ENCODE measurements at places on chromosomes 13 and 19.

GRCh38 chr13:62837895-62838294, 1422.2 kb upstream of the PCDH20 start:
- DNase-seq, result no peak

DNA sequence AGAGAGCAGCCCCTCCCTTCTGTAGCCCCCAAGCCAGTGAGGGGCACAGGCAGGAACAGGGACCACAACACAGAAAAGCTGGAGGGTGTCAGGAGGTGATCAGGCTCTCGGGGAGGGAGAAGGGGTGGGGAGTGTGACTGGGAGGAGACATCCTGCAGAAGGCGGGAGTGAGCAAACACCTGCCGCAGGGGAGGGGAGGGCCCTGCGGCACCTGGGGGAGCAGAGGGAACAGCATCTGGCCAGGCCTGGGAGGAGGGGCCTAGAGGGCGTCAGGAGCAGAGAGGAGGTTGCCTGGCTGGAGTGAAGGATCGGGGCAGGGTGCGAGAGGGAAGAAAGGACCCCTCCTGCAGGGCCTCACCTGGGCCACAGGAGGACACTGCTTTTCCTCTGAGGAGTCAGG, 4.2 kb downstream of the KLK3 start:
- no peak for DNase-seq

GRCh38 chr13:59392328-59392727, 771.4 kb downstream of the DIAPH3 start:
- no peak for DNase-seq

- DNase-seq, result no peak
Measured at GRCh38 chr19:27792576-27793127, 1420.3 kb downstream of the UQCRFS1 start.

DNA sequence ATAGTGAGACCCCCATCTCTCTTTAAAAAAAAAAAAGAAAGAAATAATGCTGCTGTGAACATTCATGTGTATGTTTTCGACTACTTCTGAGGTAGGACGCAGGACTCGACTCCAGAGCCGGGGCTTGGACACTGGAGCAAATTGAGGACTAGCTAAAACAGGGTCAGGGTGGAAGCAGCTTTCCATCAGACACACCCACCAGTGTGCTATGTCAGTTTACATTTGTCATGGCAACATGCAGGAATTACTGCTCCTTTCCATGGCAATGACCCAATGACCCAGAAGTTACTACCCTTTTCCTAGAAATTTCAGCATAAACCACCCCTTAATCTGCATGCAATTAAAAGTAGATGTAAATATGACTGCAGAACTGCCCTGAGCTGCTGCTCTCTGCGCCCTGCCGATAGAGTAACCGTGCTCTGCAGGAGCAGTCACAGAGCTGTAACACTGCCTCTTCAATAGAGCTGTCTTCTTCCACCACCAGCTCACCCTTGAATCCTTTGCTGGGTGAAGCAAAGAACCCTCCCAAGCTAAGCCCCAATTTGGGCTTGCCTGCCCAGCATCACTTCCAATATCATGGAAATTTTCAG, 61.6 kb upstream of the ZNF599 start:
- DNase-seq, result no peak

DNA sequence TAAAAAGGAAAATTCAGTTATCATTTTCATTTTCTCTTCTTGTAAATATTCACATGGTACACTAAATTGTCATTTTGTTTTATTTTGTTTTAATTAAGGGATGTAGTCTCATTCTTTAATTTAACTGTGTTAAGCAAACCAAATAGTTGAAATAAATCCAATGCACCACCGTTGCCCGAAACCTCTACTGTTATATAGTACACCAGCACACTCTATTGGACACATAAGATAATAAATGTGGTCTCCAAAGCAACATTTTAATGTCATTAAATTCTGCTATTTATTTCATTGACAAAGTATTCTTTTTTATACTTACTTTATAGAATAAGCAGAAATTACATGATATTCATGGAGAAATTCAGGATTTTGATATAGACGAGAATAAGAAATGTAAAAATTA, 156.4 kb upstream of the FREM2 start:
- DNase-seq, result peak; percentile 8

Data from suppressor macrophage (primary cell).